ENCODE measurements at places on chromosomes 5 and 9. TPM values are rescaled to one million over a fixed set of nuclear protein-coding genes. Genes with fewer than 3 reads are reported as not detected.

Gene MARCOL
- polyA plus RNA-seq, result not detected

Gene CDH9
- not detected for polyA plus RNA-seq

Gene SLC6A18
- not detected for polyA plus RNA-seq

Gene APBA1
- polyA plus RNA-seq, result 6.3 TPM

Gene CDHR2
- polyA plus RNA-seq, result not detected

Gene CARD19
- 25.2 TPM for polyA plus RNA-seq

Gene RNF183
- polyA plus RNA-seq, result not detected

Gene FAM78A
- 25.0 TPM for polyA plus RNA-seq

Gene PCDHGC3
- 95.8 TPM for polyA plus RNA-seq

Gene BARX1
- polyA plus RNA-seq, result not detected

Gene THBS4
- polyA plus RNA-seq, result 402 TPM

Gene PITX1
- polyA plus RNA-seq, result 2.6 TPM

Gene SLC6A3
- polyA plus RNA-seq, result not detected

Gene ZNF879
- 4.9 TPM for polyA plus RNA-seq

Gene CCDC183
- 1.8 TPM for polyA plus RNA-seq

Gene GFPT2
- polyA plus RNA-seq, result 11.0 TPM

Gene IL9
- not detected for polyA plus RNA-seq

Gene CTSL
- polyA plus RNA-seq, result 46.2 TPM

Gene PCDHGA2
- polyA plus RNA-seq, result 2.1 TPM

Gene SLC45A2
- polyA plus RNA-seq, result 0.20 TPM

Gene PDE6A
- 0.11 TPM for polyA plus RNA-seq

Gene GABRG2
- polyA plus RNA-seq, result 0.04 TPM

Gene SLC34A1
- not detected for polyA plus RNA-seq

Gene RGS14
- polyA plus RNA-seq, result 14.4 TPM

Gene FLT4
- 7.3 TPM for polyA plus RNA-seq

Gene NTRK2
- 31.5 TPM for polyA plus RNA-seq

Gene FRMPD1
- 9.1 TPM for polyA plus RNA-seq
